Spinal cord (tissue), 10 donors: ENCODE measurements at places on chromosomes 3 and 15.

DNA sequence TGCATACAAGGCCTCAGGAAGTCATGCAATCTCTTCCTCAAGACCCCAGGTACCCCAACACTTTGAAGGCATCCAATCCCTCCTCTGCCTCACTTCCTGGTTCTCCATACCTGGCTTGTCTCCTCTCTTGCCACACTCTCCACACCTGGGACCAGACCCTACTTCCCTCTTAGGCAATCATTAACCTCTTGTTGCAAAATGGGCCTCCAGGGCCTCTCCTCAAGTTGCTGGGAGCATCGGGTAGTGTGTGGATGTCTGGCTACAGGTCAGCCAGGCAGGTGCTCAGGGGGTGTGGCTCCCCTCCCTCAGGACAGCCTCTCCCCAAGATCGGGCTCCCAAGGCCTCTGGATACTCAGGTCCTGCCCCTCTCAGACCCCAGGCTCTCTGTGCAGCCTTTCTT lies 8.6 kb downstream of the PLA2G4E start:
- DNase-seq: no peak

- DNase-seq: no peak
Measured at GRCh38 chr15:97009031-97009431, 678.5 kb downstream of the NR2F2 start.

- DNase-seq: no peak
Measured at GRCh38 chr3:143824735-143825385, 23.4 kb downstream of the SLC9A9 start.

- DNase-seq: no peak
Measured at GRCh38 chr3:52249683-52250082, 4.1 kb downstream of the PPM1M start.

GRCh38 chr15:42184296-42184695 lies 23.8 kb downstream of the VPS39 start:
- DNase-seq: no peak
